Endodermal cell (in vitro differentiated cells): ENCODE measurements at places on chromosomes 16 and 17. TPM values are rescaled to one million over a fixed set of nuclear protein-coding genes. Genes with fewer than 3 reads are reported as not detected.

DNA sequence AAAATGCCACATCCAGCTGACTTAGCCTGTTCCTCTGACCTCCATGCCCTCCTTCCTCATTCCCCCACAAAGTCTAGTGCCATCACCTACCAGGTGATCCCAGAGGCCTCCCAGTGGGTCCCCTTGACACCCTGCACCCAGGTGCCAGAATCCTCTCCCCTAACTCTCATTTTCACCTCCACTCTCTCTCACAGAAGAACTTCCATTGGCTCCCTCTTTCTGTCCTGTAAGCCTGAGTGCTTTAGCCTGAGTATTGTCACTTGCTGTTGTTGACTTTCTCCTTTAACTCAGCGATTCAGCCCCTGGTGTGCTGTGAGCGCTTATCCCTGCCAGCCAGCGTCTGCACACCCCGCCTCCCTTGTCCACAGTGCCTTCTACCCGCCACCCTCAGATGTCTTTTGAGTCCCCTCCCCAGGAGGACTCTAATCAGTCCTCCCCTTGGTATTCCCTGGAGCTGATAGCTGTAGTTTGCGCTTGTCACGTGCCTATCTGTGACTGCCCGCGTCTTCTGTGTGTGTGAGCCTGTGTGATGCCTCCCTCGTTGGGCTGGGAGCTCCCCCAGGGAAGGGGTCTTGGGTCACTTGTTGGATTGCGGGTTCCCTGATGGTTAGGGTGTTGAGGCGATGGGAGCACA, 31.9 kb downstream of the ARHGAP23 start:
- DNase-seq: no peak

DNA sequence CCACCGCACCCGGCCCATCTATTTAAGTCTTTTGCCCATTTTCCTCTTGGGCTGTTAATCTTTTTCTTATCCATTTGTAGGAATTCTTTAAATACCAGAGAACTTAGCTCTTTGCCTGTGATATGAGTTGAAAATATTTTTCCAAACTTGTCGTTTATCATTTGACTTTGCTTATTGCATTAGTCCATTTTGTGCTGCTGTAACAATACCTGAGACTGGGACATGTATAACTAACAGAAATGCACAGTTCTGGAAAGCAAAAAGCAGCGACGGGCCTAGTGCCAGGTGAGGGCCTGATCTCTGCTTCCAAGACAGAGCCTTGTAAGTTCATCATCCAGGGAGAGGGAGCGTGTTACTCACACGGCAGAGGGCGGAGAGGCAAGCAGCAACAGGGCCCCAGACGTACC, 25.6 kb upstream of the BHLHA9 start:
- no peak for DNase-seq

GRCh38 chr16:82855471-82855870, 228.7 kb downstream of the CDH13 start:
- no peak for DNase-seq

- no peak for DNase-seq
Observed at GRCh38 chr17:59793205-59793604, 85.8 kb downstream of the VMP1 start.

TNFRSF13B gene
- total RNA-seq: 1.6 TPM in 2 replicates

NUBP2 gene
- total RNA-seq: 61.1 and 64.9 TPM in 2 replicates

MPV17L gene
- total RNA-seq: 2.9 and 3.1 TPM in 2 replicates

OR4D1 gene
- total RNA-seq: 0.08 to 0.22 TPM (median 0.14 TPM) in 3 replicates
